HFFc6 (cell line): ENCODE measurements at places on chromosomes 7 and 10. TPM values are rescaled to one million over a fixed set of nuclear protein-coding genes. Genes with fewer than 3 reads are reported as not detected.
A peak's percentile ranks its signal among the peaks of the same experiment; 100 is the strongest.

Gene C10orf67
- total RNA-seq, result 0.15 to 0.71 TPM (median 0.60 TPM) in 3 replicates

Gene NUDT1
- total RNA-seq, result 35.6 to 54.4 TPM (median 41.9 TPM) in 3 replicates

Gene LIPN
- not detected in 3 replicates for total RNA-seq

Gene FAM25A
- total RNA-seq, result not detected in 3 replicates

Gene H2BK1
- total RNA-seq, result not detected in 3 replicates

Gene CYP3A7
- not detected in 3 replicates for total RNA-seq

Gene MDFIC
- 28.9 to 47.3 TPM (median 41.4 TPM) in 3 replicates for total RNA-seq

Gene HYAL4
- not detected in 2 replicates for total RNA-seq

Gene UPK3B
- total RNA-seq, result not detected in 3 replicates

- DNase-seq, result no peak
These were observed 42.4 kb downstream of the PNLIPRP3 start for GRCh38 chr10:116470071-116470470.

DNA sequence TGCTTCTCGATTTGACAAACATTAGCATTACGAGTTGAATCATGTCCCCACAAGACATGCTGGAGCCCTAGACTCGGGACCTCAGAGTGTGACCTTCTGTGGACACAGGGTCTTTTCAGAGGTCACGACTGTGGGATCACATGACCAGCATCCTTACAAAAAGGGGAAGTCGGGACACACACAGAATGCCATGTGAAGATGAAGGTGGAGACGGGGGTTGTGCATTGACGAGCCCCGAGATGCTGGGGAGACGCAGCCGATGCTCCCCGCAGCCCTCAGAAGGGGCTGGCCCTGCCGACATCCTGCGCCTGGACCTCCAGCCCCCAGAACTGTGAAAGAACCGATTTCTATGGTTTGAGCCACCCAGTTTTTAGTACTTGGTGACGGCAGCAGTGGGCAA, 7.5 kb downstream of the ZFAND2A start:
- DNase-seq, result no peak

- peak; percentile 82 for DNase-seq
These were observed 14.1 kb upstream of the MYPN start for GRCh38 chr10:68095153-68095552.

DNA sequence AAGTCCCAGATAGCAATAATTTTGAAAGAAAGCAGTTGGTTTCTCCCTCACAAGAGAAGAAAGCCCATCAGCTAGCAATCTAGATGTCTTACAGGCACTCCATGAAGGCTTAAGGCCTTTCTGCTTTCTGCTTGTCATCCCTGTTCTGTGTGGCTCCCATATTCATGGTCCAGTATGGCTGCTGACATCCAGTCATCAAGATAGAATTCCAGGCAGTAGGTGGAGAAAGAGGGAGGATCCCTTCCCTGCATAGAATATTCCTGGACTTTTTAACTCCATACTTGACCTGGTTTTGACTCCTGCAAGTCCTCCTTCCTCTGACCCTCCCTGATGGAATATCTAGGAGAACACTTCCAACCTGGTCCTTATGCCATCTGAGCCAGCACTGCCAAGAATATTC, 389.9 kb upstream of the AKR1E2 start:
- no peak for DNase-seq

DNA sequence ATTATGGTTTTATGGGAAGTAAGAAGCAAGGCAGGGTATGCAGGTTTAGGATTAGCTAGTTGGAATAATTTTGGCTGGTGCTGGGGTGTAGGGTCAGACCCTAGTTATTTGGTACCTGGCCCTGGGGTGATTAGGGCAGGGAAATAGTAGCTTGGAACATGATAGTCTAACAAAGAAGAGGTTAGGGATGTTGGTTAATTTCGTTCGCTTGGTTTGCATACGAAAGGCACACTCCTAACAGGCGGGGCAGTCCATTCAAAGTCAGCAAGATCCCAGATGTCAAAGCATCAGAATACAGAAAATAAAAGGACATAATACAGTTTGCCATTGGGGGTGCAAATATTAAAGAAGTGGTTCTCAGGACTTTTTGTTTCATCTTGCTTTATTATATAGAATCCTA, 55.7 kb upstream of the ITPRID1 start:
- no peak for DNase-seq

DNA sequence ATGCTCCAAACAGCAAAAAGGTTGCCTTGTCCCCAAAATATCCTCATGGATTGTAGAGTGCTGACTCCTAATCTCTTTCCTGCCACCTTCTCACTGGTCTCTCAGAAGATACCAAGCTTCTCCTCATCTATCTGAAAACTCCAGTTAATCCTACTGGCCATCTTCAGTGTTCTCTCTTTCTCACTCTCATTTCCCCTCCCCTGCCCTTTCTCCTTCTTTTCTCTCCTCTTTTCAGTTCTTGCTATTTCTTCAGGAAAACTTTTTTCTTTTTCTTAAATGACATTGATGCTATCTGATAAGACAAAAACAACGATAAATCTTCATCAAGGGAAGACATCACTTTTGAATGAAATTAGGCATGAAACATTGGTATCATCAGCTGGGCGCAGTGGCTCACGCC, 109.8 kb downstream of the USP6NL start:
- no peak for DNase-seq

- DNase-seq, result no peak
These were observed 195.7 kb downstream of the HERPUD2 start for GRCh38 chr7:35499226-35499625.

DNA sequence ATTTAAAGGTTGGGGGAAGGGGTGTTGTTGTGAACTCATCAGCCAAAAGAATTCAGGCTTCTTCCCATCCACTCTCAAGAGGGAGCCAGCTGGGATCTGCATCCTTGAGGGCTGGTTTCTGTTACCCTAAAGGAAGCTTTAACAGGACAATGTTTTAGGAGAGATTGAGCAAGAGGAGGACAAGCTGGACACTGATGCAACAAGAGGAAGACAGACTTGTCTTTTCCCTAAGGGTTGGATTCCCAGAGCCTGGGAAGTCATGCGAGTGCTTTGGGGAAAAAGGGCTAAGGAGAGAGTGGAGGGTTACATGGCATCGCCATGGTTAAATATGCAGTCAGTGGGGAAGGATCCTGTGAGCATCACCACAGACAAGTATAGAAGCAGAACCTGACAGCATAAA, 47.6 kb upstream of the PDE1C start:
- DNase-seq, result no peak

- DNase-seq, result no peak
These were observed 206.4 kb downstream of the TAX1BP1 start for GRCh38 chr7:27946351-27946750.

GRCh38 chr10:80585812-80586211, 48.1 kb downstream of the SH2D4B start:
- DNase-seq, result no peak

DNA sequence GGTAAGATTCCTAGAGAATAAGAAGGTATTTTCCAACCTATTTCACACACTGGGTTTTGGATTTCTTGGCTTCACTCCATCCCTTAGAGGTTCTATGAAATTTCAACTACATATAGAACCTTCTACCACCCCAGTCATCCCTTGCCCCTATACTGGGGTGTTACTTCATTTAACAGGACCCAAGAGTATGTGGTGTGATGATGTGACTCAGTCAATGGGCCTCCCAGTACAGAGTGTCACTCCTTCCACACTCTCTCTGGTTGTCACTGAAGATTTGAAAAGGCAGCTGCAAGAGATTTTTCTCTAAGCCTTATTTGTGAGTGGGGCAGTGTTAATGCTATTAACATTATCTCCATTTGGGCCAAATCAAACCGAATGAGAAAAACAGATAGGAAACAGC, 33.5 kb downstream of the FGFBP3 start:
- DNase-seq, result no peak

DNA sequence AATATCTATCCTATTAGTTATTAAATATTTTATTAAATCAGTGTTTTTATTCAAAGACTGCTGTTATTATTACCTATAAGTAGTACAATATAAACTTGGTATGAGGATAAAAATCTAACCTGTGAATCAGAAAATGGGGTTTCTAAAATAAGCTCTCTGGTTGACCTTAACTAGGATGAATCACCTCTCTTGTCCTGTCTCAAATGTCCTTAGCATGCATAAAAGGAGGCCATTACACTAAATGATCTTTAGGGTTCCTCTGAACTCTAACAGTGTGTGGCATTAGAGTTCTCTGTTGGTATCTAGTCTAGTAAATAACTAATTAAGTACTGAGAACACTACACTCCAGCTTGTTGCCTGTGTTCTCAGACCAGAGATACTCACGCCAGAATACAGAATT, 143.1 kb upstream of the LRRTM3 start:
- no peak for DNase-seq

GRCh38 chr10:80536361-80536835, 1.3 kb upstream of the SH2D4B start:
- no peak for DNase-seq

DNA sequence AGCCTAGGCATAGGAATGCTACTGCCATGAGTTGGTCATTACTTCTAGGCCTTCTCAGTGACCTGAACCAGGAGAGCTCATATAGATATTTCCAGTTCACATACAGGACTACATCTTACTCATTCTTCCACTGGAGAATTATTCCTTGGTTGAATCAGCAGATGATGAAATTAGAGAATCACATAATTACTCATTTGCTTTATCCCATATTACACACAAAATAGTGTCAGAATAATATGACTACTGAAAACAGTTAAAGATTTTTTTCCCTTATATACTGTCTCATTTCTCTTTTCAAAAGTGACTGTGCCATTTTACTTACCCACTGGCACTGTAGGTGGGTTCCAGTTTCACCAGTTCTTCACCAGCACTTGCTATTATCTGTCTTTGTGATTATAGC, 18.5 kb downstream of the BMS1 start:
- no peak for DNase-seq

DNA sequence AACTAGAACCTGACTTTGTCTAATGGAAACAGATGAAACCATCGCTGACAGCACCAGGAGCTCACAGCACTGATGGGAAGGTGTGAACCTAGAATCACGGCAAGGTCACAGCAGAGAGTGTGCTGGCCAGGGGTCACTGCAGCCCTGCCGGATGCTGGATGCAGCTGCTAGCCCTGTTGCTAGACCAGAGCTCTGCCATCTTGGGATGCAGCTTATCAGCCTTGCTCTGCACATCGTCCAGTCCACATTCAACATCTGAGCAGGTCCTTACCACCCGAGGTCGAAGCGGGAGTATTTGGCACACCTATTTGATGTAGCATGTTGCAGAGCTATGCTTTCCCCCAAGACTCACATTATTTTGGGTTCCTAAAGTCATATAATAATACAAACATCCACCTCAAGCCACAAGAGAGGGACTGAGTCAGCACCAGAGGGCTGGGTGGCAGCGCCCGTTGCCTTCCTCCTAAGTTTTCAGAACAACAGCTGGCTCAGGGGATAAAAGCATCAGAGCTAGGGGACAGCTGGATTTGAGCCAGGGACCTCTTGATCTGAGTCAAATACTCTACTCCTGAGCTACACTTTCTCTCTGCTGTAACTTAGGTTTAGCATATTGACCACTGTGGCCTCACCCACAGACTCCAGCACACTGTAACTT, 135.3 kb downstream of the ZNF467 start:
- DNase-seq, result no peak

- no peak for DNase-seq
These were observed 105.7 kb downstream of the SNX10 start for GRCh38 chr7:26397332-26397731.

GRCh38 chr7:26865094-26865388, 651 bp upstream of the SKAP2 start:
- DNase-seq, result no peak

DNA sequence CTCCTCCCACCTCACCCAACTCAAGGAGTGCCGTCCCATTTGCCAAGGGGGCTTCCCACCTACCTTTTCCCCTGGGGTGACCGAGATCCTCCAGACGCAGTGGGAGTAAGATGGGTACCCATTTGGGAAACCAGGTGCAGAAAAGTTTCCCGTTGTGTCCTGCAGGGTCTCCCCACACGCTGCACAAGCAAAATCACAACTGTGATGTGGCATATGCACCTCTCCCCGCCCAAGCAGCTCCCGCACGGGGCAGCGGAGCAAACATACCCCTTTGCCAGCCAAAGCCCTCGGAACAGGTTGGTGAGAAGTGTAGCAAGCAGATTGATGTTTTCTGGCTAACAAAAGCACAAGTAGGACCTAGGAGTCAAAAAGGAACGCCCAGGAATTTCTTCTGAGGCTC, 51.5 kb upstream of the OPALIN start:
- DNase-seq, result no peak

GRCh38 chr7:75798770-75799169, 14.8 kb downstream of the CCL24 start:
- no peak for DNase-seq

DNA sequence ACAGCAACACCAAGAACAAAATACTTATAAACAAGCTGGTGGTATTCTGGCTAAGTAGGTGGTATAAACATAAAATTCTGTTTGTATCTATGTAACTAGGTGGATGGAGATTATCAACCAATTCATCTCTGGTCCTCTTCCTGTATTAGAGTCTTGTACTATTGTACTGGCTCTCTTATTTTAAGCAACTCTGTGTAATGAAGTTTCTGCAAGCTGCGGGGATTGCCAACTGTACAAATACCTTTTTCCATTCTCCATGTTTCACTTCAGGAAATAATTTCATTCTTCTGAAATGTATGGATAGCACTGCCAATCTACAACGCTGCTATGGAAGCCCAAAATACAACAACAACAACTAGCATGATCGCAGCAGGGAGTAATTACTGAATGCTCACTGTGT, 44.8 kb downstream of the JAZF1 start:
- no peak for DNase-seq

DNA sequence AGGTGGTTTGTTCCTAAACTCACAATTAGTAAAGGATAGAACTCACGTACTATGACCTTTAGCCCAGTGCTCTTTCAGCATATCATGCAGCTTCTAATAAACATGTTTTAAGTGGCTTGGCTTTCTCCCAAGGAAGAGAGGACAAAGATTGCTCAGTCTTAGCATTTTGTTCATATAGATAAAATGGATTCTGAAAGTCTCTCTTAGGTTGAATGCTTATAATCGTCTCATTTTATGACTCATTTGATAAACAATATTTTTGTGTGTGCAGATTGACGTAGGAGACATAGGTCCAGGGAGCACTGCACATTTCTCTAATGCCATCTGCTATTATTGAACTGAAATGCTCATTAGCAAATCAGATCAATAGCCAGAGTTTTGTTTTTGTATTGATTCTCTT, 44.8 kb downstream of the GNAT3 start:
- DNase-seq, result peak; percentile 20

DNA sequence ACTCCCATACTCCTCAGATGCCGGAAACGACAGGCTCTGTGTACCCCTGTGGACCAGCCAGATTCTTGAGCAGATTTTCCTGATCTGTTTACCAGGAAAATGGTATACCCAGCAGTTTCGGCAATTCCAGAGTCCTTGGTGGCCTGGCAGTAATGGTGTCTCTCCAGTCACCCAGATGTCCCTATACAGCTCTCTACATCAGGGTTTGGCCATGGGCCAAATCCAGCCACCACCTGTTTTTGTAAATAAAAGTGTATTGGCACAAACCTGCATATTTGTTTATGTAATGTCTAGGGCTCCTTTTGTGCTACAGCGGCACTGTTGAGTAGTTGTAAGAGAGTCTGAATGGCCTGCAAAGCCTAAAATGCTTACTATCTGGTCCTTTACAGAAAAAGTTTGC, 491.3 kb downstream of the RPS24 start:
- DNase-seq, result no peak

DNA sequence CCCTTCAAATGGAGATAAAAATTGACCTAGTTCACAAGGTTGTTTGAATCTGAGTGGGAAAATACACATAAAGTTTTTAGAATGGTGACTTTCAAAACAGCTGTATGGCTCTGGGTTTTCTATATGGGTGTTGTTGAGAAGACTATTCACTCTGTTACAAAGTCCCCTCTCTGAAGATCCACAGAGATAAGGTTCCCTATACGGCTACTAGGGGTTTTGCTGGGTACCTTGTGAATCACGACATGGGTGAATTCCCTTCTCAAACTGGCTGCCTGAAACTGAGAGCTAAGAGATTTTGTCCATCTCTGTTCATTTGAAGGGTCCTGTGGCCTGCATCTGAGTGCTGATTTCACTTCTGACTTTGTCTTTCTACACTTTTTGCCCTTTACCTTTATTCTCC, 11.8 kb upstream of the SLC13A1 start:
- no peak for DNase-seq
